Myometrial cell (primary cell): ENCODE measurements at places on chromosomes 7 and 10. TPM values are rescaled to one million over a fixed set of nuclear protein-coding genes. Genes with fewer than 3 reads are reported as not detected.

PNLIPRP1 gene
- not detected in 2 replicates for total RNA-seq

MAGI2 gene
- 1.7 and 1.9 TPM in 2 replicates for total RNA-seq

ATP6V0A4 gene
- not detected in 2 replicates for total RNA-seq

FGFBP3 gene
- 0.18 and 0.29 TPM in 2 replicates for total RNA-seq

BEND7 gene
- 0.29 and 1.6 TPM in 2 replicates for total RNA-seq

C10orf95 gene
- not detected in 2 replicates for total RNA-seq

ZCCHC24 gene
- 29.7 and 33.3 TPM in 2 replicates for total RNA-seq

ACTR3C gene
- total RNA-seq = 4.6 TPM in 1 of 2 replicates, not detected in the other

ARMC3 gene
- total RNA-seq = not detected in 2 replicates

STRIP2 gene
- total RNA-seq = 5.8 and 6.1 TPM in 2 replicates

SPRN gene
- total RNA-seq = 0.89 and 2.0 TPM in 2 replicates

NME8 gene
- total RNA-seq = not detected in 2 replicates

ABCB4 gene
- 0.29 TPM in 1 of 2 replicates, not detected in the other for total RNA-seq

H2BK1 gene
- not detected in 2 replicates for total RNA-seq

MEPCE gene
- 23.4 and 24.2 TPM in 2 replicates for total RNA-seq

PTN gene
- total RNA-seq = 15.3 and 19.1 TPM in 2 replicates

PIP gene
- not detected in 2 replicates for total RNA-seq

PAPOLB gene
- under 0.01 TPM in 1 of 2 replicates, not detected in the other for total RNA-seq

LBX1 gene
- not detected in 2 replicates for total RNA-seq

NEUROG3 gene
- not detected in 2 replicates for total RNA-seq

RFC2 gene
- 32.6 and 38.6 TPM in 2 replicates for total RNA-seq

CYP3A4 gene
- total RNA-seq = not detected in 2 replicates

ZMYND11 gene
- total RNA-seq = 26.8 and 32.4 TPM in 2 replicates

FAM237B gene
- not detected in 2 replicates for total RNA-seq

PRPS1L1 gene
- total RNA-seq = not detected in 2 replicates

LIPK gene
- not detected in 2 replicates for total RNA-seq

IGF2BP3 gene
- 8.6 and 20.2 TPM in 2 replicates for total RNA-seq

TACC2 gene
- total RNA-seq = 5.5 and 9.5 TPM in 2 replicates

NPSR1 gene
- total RNA-seq = not detected in 2 replicates

CALN1 gene
- not detected in 2 replicates for total RNA-seq

OLAH gene
- total RNA-seq = not detected in 2 replicates

INHBA gene
- 0.53 and 1.2 TPM in 2 replicates for total RNA-seq

CDHR1 gene
- total RNA-seq = under 0.01 and 0.58 TPM in 2 replicates

GDF2 gene
- not detected in 2 replicates for total RNA-seq
